ENCODE measurements at places on chromosomes 5 and 9.

DNA sequence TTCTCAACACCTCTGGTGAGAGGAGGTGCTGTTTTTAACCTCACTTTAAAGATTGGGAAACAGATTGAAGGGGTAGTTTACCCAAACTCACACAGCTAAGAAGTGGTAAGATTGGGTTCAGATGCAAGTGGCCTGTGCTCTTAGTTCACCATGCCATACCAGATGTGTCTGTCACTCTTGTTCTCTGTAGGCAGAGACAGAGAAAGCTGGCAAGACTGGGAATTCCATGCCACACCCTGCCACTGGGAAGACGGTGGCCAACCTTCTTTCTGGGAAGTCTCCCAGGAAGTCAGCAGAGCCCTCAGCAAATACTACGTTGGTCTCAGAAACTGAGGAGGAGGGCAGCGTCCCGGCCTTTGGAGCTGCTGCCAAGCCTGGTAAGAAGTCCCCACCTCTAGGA lies 11.0 kb downstream of the TCOF1 start:
- DNase-seq = no peak

GRCh38 chr9:90016272-90016671 lies 411.5 kb downstream of the GADD45G start:
- DNase-seq = no peak

- DNase-seq = no peak
Measured at GRCh38 chr5:1725641-1726468, 73.8 kb downstream of the MRPL36 start.

GRCh38 chr5:39423331-39423751 lies 1.4 kb downstream of the DAB2 start:
- no peak for DNase-seq

DNA sequence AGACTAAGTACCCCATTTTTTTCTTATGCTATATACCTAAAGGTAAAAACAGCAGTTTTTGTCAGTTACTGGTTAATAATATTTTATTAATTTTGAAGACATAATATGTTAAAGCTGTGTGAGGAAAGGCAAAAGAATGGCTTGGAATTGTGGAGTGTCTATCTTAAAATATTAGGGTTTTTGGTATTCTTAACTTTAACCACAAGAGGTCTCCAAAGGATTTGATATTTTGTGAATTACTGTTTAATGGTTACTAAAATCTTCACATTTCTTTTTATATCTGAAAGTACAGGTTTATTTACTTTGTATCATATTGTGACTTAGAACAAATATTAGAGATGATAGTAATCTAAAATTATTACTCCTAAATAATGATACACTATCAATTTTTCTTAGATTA lies 32.0 kb upstream of the DHFR start:
- DNase-seq = no peak

- DNase-seq = no peak
Measured at GRCh38 chr9:98811051-98811650, 3.7 kb downstream of the GALNT12 start.

- DNase-seq = no peak
Measured at GRCh38 chr5:9851458-9851857, 221.3 kb upstream of the TAS2R1 start.

DNA sequence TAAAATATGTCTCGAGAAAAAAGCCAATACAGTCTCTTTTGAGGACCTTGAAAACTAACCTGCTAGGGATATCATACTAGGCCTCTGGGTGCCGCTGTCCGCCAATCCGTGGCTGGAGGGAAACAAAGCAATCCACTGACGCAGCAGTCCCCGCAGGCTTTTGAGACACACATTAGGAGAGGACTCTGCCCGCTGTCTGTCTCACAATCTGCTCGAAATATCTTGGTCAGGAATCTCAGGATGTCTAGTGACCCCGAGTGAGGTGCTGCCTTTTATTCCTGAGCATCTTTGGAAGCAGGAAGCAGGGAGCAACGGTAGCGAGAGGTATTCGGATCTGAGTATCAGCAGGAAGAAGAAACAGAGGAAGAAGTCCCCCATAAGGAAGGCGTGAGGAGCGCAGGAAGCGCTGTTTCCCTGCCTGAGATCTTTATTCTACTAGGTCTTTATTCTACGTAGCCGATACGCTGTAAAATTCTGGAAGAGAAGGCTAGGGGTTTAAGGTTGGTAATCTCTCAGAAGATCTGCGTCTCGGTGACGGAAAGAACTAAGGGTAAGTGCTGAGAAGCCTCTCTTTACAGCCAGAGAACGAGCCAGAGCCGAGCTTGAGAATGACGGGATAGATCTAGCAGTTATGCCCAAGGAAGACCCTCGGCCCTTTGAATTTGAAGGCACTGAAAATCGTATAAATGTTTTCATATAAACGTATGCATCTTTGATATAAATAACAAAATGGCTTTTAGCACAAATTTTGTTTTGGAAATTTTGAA lies 4.0 kb upstream of the PCDHGA1 start:
- DNase-seq = peak; percentile 33

DNA sequence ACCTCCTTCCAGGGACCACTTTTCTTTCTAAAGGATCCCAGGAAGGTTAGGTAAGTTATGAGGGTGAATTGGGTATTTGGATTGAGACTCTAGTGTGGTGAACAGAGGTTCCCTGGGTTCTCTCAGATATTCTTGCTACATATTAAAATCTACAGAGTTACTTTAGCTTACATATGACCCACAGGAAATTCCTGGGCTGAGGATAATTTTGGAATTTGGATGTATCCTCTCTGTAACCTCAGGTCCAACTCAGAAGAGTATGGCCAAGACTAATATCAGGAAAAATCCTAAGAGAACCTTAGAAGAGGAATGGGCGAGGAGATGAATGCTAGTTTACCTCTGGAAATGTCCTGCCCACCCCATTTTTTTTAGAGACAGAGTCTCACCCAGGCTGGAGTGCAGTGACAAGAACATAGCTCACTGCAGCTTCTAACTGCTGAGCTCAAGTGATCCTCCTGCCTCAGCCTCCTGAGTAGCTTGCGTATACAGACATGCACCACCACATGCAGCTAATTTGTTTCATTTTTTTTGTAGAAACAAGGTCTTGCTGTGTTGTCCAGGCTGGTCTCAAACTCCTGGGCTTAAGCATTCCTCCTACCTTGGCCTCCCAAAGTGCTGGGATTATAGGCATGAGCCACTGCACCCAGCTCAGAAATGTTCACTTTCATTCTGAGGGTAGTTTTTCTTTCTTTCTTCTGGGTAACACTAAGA lies 196.4 kb downstream of the ARHGEF28 start:
- no peak for DNase-seq

DNA sequence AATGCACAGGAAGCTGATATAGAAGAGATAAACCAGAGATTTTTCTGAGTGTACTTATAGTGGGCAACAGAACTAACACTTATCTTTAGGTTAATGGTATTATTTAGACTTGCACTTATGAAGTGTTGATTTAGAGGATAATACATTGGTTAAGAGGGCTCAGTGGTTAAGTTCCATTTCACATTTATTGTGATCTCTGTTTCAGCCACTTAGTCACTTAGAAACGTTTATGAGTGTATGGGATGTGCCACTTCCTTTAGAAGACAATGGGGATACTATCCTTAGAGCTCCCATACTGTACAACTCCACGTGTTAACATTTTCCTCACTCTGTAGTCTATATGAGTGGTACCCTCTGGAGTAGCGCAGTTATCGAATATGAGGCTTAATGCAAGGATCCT lies 57.5 kb downstream of the PIP5K1B start:
- no peak for DNase-seq

- no peak for DNase-seq
Measured at GRCh38 chr5:180790020-180790419, 12.6 kb downstream of the MGAT1 start.

GRCh38 chr5:43854697-43855292 lies 251.8 kb downstream of the NNT start:
- no peak for DNase-seq

DNA sequence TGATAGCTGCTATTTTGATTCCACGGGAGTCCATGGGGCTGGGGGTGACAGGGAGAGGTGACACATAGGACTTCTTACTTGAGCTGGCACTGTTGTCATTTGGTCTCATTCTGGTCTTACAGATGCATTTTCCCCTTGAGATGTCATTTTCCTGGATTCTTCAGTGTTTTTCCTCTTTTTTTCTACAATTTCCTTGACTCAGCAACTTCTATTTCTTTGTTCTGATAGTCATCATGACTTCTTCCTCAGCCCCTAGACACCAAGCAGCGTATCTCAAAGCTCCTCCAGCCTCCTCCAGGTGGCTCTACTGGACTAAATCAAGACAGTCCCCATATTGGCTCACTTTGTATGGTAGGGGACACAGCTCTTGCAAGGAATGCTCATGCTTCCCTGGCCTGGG lies 16.5 kb downstream of the LVRN start:
- no peak for DNase-seq

DNA sequence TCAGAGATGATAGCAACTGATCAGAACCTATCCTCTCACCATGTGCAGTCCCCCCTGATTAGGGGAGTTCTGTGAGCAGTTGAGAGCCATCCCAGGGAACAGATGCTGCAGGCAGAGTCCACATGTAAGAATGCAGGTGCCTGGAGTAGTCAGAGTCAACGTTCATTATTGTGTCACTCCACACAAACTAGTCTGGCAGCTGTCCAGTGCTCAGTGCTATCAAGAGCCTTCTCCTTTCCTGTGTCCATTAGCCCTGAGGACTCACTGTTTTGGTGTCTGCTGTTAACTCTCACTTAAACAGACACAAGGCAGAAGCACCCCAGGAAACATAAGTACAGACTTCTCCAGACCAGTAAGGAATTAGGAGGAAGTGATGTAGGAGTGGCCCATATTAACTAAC lies 2.5 kb downstream of the SH3TC2 start:
- no peak for DNase-seq

DNA sequence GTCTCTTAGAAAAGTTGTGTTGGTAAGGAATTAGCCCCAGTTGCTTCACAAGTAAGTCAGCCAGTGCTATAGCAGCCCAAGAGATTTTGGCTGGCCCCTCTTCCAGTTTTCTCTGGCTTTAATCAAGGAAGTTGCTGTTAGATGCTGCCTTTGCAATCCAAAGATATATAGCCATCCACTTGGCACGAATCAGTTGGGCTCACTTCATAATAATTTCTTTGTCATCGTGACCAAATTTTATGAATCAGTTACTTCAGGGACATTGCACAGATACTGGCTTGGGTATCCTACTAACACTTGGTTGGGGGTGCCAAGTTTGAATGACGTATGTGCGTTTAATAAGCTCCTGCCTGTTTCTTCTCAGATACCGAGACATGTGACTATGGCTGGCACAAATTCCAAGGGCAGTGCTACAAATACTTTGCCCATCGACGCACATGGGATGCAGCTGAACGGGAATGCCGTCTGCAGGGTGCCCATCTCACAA lies 81.5 kb downstream of the VCAN start:
- DNase-seq = no peak

DNA sequence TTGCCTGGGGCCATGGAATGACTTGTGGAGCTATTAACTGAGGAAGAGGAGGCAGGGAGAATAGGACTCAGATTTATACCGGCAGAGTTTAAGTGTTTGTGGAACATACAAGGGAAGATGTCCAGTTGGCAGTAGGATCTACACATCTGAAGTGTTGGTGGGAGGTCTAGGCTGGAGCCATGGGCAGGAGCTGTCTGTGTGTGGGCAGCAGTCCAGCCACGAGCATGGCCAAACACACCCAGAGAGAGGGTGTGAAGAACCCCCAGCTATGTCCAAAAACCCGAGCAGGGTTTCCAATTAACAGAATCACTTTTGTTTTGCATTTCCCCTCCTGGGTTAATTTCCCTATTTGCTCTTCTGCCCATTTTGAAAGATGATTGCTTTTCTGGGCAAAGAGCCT lies 393.7 kb downstream of the CDK5RAP2 start:
- no peak for DNase-seq

GRCh38 chr9:38061326-38061977 lies 7.6 kb downstream of the SHB start:
- no peak for DNase-seq

DNA sequence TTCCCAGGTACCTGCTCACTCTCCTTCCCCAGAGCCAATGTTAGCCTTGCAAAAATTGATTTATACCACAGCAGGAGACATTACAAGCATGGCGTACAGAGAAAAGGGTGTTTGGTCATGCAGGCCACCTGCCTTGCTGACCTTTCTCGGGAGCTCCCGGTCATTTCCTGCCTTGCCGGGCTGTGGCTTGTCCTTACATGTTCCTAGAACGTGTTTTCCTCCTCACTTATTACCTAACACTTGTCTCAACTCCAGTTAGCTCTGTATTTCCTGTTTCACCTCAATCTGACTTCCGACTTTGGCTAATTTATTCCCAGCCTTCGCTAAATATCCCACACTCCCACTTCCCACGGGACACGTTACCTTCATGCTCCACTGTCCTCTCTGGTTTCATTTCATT lies 282.5 kb downstream of the ICE1 start:
- DNase-seq = no peak

GRCh38 chr5:157744051-157745011 lies 819 bp downstream of the LSM11 start:
- no peak for DNase-seq

DNA sequence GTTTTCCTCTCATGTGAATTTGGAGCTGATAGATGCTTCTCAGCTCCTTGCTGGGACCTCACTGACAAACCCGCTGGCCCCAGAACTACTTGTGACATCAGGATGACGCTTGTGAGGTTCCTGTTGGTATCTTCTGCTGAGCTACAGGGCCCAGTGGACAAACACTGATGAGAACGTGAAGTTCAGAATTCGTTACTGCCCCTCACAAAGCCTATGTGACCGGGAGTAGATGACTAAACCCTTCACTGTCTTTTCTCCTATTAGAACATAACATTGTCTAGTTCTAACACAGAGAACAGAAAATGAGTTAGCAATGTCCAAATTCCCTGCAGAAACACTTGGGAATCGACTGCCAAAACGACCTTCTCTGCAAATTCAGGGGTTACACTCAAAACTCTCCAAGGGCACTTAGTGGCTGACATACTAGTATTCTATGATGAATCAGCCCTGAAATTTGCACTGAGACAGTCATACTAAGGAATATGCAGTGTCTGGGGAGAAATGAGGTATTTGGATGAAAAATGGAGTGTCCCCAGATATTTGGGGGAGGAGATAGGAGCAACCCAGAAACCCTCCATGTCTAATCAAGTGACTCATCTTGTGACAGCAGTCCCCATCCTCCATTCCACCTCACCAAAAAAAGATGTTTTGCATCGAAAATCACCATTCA lies 143.2 kb upstream of the TRIM32 start:
- no peak for DNase-seq

DNA sequence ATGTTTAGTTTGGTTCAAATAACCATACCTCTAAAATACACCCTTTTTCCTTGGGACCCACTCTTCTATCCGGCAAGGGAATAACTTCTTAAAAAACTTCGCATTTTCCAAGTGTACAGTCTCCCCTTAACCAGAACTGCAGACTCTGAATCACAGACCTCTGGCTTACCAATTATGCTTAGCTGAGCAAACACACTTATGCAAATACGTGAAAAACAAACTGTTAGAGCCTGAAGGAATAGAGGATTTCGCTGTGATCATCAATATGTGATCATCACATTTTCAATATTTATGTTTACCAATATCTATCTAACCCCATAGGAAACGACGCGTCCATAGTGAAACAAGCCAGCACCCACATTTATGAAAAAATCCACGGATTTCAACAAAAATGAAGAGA lies 1.3 kb downstream of the LPAR1 start:
- no peak for DNase-seq
